ENCODE measurements at places on chromosomes 12 and 14.

DNA sequence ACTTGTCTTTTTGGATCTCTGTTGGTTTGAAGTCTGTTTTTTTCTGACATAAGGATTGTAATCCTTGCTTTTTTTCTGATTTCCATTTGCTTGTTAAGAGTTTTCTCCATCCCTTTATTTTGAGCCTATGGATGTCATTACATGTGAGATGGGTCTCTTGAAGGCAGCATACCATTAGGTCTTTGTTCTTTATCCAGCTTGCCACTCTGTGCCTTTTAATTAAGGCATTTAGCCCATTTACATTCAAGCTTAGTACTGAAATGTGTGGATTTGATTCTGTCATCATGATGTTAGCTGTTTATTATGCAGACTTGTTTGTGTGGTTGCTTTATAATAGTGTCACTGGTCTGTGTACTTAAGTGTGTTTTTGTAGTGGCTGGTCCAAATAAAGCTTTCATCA, 100.0 kb downstream of the CCDC91 start:
- no peak for DNase-seq

GRCh38 chr14:101018561-101019290, 115.2 kb upstream of the RTL1 start:
- no peak for DNase-seq

DNA sequence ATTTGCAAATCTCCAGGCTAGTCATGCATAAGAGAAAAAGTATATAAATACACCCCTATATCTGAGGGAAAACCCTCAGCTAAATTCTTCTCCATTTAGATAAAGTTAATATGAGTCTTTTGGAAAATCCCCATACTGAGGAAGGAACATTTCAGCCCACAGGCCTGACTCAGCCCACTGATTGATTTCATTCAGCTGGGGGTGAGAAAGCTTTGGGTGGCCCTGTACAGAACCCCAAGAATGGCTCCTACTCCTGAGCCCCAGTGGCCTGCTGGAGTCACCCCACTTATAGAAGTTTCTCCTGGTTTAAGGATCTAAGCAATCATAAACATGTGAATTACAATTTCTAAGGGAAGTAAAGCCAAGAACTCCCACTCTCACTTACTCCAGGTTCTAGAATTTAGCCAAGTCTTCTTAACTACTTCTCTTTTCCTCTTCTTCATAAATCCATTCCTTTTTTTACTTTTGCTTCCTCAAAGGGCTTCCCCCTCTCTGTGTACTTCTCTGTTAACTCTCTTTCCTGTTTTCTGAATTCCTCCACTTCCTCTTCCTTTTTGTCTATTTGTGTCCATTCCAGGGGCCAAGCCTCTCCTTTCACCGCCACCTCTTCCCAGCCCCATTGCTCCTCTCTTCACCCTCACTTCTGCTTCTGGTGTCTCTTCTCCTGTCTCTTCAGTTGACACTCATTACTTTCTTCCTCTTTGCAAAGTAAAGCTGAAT, 21.0 kb downstream of the RTN1 start:
- no peak for DNase-seq

- DNase-seq: no peak
Measured at GRCh38 chr12:104657726-104658484, 201.2 kb downstream of the CHST11 start.

GRCh38 chr14:23119363-23120327, 590 bp upstream of the CEBPE start:
- no peak for DNase-seq

DNA sequence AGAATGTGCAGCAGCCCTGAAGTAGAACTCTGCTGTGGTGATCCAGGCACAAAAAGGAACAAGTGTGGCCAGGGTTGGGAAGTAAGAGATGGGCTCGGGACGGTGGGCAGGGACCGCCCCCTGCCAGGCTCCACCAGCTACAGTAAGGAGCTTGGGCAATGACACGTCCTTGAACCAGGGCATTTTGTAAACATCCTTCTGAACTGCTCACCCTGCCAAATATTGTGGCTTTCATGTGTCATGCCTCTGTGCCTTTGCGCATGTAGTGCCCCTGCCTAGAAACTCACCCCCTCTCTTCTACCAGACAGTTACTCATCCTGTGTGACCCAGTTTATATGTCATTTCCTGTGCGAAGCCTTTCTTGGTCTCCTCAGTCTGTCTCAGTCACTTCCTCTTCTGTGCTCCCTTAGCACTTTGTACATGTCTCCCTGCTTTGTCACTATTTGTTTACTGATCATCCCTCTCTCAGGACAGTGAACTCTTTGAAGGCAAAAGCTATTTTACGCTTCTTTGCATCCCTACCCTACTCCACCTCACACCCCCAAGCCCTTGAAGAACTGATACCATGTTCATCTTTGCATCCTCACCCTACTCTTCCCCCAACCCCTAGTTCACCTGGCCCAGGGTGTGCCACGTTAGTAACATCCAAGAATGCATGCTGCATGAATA, 108.9 kb upstream of the PLEKHG7 start:
- DNase-seq: peak; percentile 52

- no peak for DNase-seq
Measured at GRCh38 chr14:69518289-69519101, 34.0 kb downstream of the PLEKHD1 start.

DNA sequence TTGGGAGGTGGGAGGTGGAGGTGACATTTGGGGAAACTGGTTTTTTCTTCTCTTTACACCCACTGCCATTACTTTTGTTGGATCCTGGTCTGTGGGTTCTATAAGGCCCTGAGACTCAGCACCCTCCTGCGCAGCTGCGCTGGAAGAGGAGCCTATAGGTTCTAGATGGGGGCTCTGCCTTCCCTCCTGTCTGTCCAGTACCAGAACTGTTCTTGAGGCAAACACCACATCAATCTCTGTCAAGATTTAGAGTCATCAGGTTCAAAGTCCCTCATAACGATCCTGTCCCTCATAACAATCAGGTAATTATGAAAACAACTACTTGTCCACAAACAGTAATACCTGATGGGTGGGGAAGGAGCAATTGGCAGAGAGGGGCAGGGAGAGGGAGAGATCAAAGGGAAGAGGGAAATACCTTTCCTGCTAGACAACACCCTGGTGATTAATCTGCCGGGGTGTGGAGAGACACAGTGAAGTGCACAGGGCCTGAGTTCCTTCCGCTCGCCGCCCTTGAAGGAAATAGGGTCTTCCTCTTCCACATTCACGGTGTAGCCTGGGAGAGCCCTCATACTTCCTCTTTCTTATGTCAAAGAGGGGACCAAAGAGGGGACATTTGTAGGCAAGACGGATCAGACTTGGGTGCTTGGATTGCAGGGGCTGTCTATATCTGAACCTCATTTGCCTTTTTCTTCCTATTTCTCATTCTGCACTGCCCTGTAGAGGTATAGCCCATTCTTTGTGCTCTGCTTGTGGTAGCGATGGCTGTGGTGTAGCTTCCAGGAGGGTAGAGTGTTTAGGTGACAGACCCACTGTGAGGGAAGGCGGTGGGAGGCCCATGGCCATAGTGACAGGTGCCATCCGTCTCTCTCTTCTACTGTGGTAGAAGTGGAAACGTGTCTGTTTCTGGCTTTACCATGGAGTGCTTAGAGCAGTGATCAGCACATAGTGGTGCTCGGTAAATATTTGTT, 12.6 kb downstream of the GPRC5A start:
- no peak for DNase-seq

GRCh38 chr14:103427485-103428443, 42.5 kb downstream of the MARK3 start:
- peak; percentile 75 for DNase-seq

- DNase-seq: no peak
Measured at GRCh38 chr14:97748616-97749015, 951.4 kb downstream of the VRK1 start.

- DNase-seq: peak; percentile 26
Measured at GRCh38 chr12:117854339-117855012, 114.3 kb downstream of the KSR2 start.

GRCh38 chr12:89228491-89228890, 123.8 kb downstream of the DUSP6 start:
- no peak for DNase-seq

GRCh38 chr12:102067574-102068258, 5.9 kb upstream of the WASHC3 start:
- DNase-seq: peak; percentile 36

DNA sequence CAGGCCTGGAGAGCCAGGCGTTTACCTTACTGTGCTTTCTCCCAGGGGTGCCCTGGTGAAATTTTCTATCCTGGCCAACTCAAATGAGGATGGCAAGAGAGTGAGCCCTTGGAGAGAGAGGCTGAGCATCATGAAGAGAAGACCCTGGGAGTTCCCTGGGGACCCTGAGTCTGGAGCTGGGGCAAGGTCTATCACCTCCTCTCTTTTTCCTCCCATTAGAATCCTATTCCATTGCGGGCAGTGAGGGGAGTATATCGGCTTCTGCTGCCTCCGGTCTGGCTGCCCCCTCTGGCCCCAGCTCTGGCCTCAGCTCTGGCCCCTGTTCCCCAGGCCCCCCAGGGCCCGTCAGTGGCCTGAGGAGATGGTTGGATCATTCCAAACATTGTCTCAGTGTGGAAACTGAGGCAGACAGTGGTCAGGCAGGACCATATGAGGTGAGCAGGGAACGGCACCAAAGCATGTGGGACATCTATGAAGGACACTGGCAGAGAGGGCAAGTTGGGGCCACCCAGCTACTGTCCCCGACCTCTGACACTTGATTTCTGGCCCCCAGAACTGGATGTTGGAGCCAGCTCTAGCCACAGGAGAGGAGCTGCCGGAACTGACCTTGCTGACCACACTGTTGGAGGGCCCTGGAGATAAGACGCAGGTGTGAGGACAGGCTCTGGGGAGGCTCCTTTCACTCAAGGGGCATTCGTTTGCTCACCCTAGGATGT, 1.6 kb downstream of the ARHGEF25 start:
- DNase-seq: no peak

GRCh38 chr12:9699898-9700605, 30.5 kb downstream of the CLEC2D start:
- no peak for DNase-seq

- DNase-seq: no peak
Measured at GRCh38 chr14:51400139-51400538, 160.1 kb downstream of the TMX1 start.

- no peak for DNase-seq
Measured at GRCh38 chr12:9980126-9980525, 8.9 kb downstream of the CLEC12A start.

DNA sequence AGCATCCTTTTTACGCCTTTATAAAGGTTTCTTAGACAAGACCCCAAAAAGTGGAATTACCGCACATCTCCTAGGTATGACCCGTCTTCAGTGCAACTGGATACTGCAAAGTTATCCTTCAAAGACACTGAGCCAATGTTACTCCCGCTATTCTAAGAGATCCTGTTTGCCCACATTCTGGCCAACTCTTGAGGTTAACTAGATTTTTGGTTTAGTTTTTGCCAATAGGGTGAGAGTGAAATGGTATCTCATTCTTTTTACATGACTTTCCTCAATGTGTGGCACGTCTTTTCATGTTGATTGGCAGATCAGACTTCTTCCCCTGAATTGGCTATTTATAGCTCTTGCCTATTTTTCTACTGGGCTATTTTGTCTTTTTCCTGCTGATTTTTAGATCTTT, 347.2 kb downstream of the MED13L start:
- DNase-seq: no peak

DNA sequence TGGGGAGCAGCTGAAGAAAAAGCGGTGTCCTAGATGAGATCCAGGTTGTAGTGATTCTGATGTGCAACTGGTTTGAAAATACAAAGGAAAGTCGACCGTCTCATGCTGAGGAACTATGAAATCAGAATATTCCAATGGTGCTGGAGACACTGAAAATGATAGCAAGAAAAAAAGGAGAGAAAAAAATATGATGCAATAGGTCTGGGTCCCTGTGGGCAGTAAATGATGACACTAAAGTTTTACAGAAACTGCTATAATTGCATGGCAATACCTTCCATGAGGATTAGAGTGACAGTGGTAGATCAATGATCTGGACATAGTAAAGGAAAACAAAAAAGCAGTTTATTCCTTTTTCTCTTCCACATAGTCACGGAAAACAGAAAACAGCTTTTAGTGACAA, 2.3 kb downstream of the PYM1 start:
- DNase-seq: no peak

- no peak for DNase-seq
Measured at GRCh38 chr12:107329569-107330324, 236.4 kb upstream of the CRY1 start.

DNA sequence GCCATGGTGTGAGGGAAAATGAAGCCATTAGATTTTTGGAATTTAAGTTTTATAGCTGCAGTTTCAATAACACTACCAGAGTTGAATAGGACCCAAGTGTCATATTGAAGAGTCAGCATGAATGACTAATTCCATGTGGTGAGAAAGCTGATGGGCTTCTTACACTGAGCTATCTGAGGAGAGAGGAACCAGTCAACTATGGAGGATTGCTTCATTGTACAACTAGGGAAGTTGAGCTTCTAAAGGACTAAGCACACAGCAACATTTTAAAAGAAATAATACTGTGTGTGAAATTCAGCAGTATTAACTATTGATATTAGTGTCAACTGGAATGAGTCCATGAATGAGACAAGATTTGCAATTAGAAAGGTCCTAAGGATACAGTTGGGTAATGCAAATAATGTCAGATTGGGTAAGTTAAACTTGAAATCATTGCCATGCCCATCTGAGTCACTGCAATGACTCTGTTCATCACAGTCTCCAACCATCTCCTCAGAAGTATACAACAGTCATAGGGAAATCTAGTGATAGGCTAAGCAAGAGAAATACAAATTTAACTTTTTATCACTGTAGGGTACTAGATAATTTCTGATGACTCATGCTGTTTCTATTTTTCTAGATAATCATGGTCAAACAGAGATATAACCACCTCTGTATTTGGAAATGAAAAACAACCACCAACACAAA, 394.2 kb downstream of the FSCB start:
- no peak for DNase-seq

DNA sequence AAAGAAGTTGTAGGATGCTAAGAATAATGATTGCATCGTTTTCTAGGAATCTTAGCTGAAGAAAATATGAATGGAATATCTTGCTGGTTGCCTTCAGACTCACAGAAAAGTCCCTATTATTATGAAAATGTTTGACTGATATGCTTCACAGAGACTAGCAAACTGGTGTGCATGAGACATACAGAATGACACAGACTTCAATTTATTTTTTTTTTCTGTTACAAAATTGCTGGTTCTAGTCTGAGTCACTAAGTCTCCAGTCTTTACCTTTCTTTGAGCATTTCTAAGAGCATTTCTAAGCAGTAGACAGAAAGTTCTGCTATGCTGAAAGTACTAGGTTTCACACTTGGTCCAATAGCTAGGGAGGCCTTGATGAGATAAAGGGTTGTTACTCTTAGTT, 377.6 kb upstream of the ATP2B1 start:
- no peak for DNase-seq

GRCh38 chr12:29818916-29819623, 35.3 kb upstream of the TMTC1 start:
- no peak for DNase-seq

All from myocyte (in vitro differentiated cells).